ENCODE measurements at places on chromosomes 7 and 10.
A peak's percentile ranks its signal among the peaks of the same experiment; 100 is the strongest.

DNA sequence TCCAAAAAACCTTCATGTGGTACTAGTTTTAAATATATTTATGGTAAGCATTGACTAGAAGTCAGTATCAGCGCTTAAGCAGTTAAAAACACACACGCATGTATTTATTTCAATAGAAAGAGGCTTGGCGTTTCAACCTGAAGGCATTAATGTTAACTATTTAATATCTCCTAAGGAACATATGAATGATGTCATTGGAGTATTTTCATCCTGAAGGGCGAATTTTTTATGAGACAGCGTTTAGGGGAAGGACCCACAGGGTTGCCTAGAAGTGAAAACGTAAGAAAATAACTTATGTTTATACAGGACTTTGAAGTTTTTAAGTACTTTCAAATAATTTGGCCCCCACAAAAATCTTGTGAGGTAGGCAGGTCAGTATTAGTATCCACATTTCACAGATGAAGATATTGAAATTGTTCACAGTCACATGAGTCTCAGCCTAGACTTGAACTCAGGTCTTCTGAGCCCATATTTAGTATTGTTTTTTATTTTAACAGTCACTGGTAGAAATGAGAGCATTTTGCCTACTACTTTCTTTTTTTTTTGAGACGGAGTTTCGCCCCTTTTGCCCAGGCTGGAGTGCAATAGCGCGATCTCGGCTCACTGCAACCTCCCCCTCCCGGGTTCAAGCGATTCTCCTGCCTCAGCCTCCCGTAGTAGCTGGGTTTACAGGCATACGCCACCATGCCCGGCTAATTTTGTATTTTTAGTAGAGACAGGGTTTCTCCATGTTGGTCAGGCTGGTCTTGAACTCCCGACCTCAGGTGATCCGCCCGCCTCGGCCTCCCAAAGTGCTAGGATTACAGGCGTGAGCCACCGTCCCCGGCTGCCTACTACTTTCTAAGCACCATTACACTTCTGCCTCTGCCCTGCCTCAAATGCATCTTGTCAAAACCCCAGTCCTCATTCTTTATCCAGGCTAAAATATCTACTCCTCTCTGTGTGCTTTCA, 1.8 kb downstream of the SLK start:
- DNase-seq: peak; percentile 28

- DNase-seq: no peak
Measured at GRCh38 chr7:123417580-123417979, 116.8 kb downstream of the IQUB start.

- DNase-seq: no peak
Measured at GRCh38 chr7:155129186-155129585, 59.1 kb downstream of the HTR5A start.

- no peak for DNase-seq
Measured at GRCh38 chr7:138801256-138801655, 3.3 kb upstream of the ATP6V0A4 start.

- DNase-seq: no peak
Measured at GRCh38 chr7:29099896-29100847, 46.2 kb downstream of the CPVL start.

Measured in NB4 (cell line).